NCI-H446 treated with DMSO at 0.1 percent for 48 hours (cell line): ENCODE measurements at places on chromosomes 16 and 17.

DNA sequence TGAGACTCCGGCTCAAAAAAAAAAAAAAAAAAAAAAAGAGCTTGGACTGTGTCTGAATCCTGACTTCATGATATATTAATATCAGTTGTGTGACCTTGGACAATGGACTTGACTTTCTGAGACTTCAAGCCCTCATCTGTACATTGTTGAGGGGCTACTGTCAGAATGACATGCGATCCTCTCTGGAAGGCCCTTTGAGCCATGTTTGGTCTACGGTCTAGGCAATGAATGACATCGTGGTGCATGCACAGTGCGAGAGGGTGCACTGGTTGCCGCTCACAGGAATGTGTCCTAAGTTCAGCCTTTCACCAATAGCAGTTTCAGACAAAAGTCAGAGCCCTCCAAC is 43.0 kb upstream of the ZNF629 start:
- no peak for DNase-seq

- DNase-seq: no peak
These were observed 20.3 kb downstream of the GPR142 start for GRCh38 chr17:74387365-74388218.

DNA sequence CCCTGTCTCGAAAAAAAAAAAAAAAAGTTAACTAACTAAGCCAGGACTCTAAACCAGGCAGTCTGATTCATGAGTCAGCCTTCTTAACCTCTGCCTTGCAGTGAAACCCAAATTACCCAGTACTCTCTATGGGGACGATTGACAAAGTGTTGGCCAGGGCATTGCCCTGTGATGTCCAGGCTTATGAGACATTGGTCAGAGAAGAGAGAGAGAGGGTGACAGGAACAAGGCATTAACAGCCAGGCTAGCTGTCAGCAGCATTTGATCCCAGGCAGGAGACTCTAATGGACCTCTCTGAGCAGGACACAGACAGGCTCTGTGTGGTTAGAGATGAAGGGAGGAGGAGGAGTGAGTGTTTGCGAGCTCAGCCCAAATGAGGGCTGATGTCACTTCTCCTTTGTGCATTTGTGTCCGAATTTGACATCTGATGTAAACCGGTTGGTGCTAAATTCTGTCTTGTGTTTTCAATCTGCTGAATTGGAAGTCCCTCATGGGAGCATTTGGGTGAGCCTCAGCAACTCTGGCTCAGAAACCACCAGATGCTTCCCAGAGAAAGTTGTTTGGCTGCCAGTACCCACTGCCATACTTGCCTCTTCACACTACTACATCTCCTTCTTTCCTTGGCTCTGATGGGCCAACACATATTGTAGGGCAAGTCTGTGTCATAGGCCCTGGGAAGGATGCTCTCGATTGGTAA is 4.3 kb upstream of the MYL4 start:
- peak; percentile 56 for DNase-seq

DNA sequence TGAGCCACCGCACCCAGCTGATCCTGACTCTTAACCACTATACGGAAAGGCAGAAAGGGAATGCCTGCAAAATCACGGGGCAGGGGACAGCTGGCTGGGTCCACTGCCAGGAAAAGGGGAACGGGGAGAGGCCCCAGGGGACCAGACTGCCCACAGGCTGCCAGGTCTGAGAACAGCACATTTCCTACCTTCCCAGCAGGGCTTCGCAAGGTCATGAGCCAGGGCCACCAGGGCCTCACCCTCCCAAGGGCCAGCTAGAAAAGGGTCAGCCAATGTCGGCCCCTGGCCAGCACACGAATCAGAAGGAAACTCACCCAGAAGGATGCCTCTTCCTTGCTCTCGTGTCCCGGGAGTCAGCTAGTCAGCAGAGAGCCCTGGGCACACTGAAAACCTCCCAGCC is 118.4 kb downstream of the ZNF423 start:
- peak; percentile 11 for DNase-seq

GRCh38 chr16:88377961-88378360 is 4.8 kb upstream of the ZNF469 start:
- no peak for DNase-seq
